ENCODE measurements at places on chromosomes 1 and 21. TPM values are rescaled to one million over a fixed set of nuclear protein-coding genes. Genes with fewer than 3 reads are reported as not detected.

DNA sequence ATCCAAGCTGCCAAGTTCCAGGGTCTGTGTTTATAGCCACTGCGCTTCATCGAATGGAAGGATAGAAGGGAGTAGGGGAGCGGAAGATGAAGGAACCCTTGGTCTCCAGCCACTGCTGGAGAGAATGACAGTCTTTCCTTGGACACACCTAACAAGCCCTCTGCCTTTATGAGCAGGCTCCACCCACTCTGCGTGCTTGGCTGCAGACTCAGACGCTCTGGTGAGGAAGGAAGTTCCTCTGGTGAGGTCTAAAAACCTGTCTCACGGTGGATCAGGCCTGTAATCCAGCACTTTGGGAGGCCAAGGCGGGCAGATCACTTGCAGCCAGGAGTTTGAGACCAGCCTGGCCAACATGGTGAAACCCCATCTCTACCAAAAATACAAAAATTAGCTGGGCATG is 55.4 kb downstream of the MATN1 start:
- DNase-seq: no peak

- DNase-seq: no peak
Observed at GRCh38 chr1:20684651-20685050, 23.5 kb upstream of the DDOST start.

- DNase-seq: no peak
Observed at GRCh38 chr1:42379794-42380585, 602 bp upstream of the RIMKLA start.

DNA sequence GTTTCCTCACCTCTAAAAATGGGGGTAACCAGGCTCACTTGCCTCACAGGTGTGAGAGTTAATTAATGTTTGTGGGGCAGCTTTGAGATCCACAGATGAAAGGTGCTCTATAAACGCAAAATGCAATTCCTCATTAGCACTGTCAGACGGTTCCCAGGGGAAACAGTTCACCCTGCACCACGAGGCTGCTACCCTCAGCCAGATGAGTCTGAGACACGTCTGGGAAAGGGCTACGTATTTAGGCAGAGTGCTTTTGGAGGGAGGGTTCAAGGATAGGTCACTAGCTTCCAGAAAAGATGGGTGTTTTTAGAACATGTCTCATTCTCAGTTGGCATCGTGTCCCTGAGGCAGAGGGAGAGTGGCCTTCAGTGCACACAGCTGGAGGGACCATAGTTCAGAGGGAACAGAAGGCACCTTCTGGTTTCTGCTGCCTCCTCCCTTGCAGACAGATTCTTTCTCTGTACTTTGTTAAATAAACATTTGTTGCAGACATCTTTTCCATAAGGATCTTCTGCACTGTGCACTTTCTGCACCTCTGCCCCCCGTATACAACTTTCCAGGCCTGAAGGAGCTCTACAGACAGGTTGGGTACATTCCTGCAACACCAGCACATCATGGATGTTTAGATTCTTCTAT is 139.9 kb downstream of the CLIC6 start:
- no peak for DNase-seq

Gene MCL1
- 214 TPM for total RNA-seq

DNA sequence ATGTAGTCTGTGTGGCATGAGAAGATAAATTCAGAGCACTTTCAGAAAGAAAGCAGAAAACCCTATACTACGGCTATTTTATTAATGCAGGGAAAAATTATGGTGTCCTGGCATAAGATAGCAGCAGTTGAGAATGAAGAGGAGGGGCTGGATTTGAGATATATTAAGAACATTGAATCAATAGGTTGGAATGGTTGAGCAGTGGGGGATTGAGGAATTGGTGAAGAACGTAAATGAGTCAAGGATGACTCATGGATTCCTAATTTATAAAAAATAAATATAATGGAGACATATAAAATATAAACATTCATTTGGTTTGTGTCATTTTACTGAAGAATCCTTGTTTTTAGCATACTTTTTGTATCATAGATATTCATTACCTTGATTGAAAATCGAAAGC is 234.3 kb upstream of the ADAMTS5 start:
- no peak for DNase-seq

- no peak for DNase-seq
Observed at GRCh38 chr1:201181726-201182125, 8.9 kb upstream of the IGFN1 start.

Gene PERM1
- not detected for total RNA-seq

Gene PLEKHA6
- 18.9 TPM for total RNA-seq

DNA sequence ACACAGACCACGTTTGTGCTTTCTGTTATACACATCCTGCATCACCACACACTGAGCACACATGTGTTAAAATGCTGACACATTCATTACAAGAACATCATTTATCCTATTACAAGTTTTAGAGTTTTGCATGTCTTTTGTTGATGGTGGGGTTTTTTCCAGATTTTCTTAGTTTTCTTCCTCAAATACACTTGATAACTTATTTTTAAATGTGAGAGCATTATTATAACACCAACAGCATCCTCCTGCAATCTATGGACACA is 67.3 kb downstream of the TGFBR3 start:
- DNase-seq: no peak
